ENCODE measurements at places on chromosomes 11 and 22.

GRCh38 chr22:42768385-42769035, 47.8 kb upstream of the A4GALT start:
- DNase-seq, result no peak

DNA sequence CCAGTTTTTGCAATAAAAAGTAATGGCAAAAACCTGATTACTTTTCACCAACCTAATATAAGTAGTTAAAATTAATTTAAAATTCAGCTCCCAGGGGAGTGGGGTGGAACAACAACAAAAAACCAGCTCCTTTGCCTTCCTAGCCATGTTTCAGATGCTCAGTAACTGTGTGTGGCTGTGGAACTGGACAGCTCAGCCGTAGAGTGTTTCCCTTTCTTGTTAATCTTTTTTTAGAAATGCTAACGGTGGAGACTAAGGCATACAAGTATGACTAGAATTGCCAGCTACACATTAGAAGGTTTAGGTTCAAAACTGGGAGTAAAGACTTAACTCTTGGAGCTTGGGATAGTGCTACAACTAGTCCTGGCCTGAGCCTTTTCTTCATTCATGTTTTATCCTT, 45.0 kb downstream of the PPP6R3 start:
- DNase-seq, result peak; percentile 13

DNA sequence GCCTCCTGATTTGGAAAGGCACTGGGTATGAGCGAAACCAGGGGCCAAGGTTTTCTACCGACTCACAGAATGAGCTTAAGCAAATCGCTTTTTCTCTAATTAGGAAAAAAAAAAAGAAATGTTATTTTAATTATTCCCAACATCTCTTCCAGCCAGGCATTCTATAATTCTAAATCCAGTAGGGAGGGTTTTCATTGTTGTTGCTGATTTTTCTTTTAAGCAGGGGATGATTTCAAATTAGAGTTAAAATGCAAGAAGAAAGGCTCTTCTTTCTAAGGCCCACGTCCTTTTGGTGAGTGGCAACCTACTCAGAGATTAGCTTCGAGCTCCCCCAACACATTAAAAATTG, 8.9 kb downstream of the MYH9 start:
- DNase-seq, result no peak

DNA sequence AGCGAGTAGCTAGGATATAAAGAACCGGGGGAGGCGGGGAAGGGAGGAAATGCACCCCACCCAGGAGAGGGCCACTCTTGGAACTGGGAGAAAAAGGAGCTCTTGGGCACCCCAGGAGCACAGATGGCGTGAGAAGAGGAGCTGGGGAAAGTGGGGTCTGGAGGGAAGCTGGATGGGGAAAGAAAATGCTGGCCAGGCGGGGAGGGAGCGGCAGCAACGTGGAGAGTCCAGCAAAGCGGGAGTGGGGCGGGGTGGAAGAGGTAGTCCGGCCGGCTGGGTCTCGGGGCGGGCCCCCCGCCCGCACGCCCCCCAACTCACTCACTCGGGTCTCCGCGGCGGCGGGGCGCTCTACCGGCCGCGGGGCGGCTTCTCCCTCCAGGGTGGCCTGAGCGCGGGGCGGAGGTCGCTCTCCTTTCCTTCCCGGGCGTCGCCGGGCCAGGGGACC, 522 bp downstream of the TOB2 start:
- no peak for DNase-seq

- peak; percentile 55 for DNase-seq
Observed at GRCh38 chr11:128157423-128158298, 429.7 kb downstream of the ETS1 start.

DNA sequence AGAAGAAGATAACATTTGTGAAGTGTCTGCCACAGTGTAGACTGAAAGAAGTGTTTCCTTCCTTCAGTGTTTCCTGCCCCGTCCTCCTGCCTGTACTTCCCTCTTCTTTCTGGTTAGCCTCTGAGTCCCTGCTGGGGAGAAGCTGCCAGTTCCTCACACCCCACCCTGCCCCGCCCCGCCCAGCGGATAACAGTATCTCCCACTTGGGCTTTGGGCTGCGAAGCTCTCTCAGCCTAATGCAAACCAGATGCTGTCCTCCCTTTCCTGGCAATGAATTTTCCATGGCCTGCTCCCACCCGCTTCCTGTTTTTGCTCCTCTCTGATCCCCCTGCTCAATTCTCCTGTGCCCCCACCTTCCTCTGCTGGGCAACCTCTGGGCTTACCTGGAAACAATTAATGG, 5.2 kb upstream of the RAB3IL1 start:
- DNase-seq, result peak; percentile 42

DNA sequence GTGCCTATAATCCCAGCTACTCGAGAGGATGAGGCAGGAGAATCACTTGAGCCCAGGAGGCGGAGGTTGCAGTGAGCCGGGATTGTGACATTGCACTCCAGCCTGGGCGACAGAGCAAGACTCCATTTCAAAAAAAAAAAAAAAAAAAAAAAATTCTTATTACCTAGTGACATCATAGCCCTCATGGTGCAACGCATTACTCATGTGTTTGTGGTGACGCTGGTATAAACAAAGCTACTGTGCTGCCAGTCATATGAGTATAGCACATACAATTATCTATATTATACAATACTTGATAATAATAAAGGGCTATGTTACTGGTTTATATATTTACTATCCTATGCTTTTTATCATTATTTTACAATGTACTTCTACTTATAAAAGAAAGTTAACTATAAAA, 41.2 kb downstream of the OR2AT4 start:
- no peak for DNase-seq

DNA sequence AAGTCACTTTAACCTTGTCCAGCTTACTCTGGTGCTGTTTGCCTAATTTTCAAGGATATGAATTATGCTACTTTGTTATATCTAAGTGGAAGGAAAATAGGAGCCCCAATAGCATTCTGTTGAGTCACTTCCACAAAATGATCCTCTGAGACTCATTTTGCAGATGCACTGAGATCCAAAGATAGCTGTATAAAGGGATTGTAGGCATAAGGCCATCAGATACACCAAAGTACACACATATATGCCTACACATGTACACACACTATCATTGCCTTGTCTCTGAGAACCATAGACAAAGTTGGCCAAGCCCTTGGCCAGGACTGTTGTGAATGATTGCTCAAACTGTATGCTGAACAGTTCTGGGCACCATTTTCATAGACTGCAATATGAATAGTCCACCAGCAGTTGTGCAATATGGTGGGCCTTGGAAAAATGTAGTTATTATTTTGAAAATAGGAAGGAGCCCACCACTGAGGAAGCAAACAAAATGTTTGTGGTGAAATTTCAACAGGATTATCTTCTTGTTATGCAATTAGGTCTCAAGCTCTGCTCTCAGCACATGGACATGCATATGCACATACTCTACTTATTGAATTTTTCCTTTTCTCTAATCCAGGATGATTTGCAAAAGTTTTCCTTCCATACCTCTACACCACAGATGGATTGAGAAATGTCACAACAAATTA, 186.0 kb upstream of the CTSC start:
- no peak for DNase-seq

DNA sequence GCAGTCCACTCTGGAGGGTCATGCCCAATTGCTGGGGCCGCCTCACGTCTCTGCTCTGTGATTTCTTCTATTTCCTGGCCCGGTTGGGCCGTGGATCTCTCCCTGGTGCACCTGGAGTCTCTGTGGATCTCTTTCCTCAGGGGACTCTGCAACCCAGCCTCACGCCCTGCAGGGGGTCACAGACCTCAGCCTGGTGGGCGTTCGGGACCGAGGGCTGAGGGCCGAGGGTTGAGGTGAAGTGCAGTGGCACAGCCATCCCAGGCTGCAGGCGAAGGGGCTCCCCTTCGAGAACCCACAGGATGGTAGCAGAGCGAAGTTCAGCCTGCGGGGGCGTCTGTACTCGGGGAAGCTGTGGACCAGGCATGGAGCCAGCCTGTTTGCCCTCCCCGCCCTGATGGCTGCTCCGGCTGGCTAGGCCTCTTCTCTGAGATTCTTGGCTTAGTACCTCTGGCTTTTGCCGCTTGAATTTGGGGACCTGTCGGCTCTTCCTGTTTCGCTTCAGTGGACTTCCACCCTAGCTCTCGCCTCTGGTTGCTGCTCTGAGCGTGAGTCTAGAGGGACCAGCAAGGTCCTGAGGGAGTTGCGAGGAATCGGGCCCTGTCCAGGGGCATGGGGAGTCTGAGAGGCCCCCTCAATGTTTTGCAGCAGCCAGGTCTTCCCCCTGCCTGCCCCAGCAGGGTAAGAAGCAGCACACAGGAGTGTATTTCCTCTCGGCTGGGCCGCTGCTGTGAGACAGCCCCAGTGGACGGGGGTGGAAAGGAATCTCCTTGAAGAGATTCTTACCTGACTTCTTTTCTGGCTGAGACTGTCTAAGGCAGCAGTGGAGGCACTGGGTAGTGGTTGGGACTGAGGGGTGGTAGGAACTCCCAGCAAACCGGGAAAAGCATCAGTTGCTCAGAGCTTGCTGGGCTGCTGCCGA, 140.8 kb downstream of the TBC1D22A start:
- no peak for DNase-seq

GRCh38 chr11:8265681-8266241, 2.1 kb upstream of the LMO1 start:
- DNase-seq, result no peak

DNA sequence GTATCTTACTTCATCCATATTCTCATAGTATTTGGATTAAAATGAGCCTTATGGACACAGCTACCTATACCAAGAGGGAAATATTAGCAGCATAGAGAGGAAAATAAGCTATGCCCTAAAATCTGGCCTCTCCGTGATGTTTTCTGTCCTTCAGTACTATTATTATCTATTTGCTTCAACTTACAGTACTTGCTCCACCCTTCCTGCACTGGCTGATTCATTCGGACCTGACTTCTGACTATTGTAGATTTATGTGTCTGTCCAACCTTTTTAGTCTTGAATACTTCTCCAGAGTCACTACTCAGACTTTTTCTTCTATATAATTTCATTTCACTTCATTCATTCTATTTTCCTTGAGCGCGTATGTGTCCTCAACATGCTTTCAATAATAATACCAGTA, 45.1 kb upstream of the SESN3 start:
- no peak for DNase-seq

GRCh38 chr11:44950625-44951476, at the start of gene TP53I11:
Gene TP53I11, minus strand, starts transcription at chr11:44950883. Its CDS starts 12,548 bp downstream, at chr11:44938335.
- no peak for DNase-seq

GRCh38 chr11:10667521-10667885, 26.1 kb downstream of the IRAG1 start:
- DNase-seq, result peak; percentile 42

DNA sequence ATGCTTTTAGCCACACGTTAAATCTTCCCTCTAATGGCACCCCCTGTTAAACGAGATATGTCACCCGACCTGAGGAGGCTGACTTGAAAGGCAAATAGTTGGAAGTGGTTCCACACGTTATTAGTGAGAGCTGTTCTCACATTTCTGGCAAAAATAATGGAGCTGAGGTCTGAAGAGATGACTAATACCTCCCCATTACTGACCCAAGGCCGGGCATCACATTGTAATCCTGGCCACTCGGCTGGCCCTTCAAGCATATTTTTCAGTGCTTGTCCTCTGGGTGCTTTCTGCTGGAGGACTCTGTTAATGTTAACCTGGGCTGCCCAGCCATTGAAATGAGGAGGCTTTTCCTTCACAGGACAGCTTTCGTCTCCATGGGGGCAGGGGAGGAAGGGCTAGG, 260.0 kb upstream of the CADM1 start:
- peak; percentile 8 for DNase-seq

- no peak for DNase-seq
Observed at GRCh38 chr11:125591649-125592304, 875 bp upstream of the STT3A start.

DNA sequence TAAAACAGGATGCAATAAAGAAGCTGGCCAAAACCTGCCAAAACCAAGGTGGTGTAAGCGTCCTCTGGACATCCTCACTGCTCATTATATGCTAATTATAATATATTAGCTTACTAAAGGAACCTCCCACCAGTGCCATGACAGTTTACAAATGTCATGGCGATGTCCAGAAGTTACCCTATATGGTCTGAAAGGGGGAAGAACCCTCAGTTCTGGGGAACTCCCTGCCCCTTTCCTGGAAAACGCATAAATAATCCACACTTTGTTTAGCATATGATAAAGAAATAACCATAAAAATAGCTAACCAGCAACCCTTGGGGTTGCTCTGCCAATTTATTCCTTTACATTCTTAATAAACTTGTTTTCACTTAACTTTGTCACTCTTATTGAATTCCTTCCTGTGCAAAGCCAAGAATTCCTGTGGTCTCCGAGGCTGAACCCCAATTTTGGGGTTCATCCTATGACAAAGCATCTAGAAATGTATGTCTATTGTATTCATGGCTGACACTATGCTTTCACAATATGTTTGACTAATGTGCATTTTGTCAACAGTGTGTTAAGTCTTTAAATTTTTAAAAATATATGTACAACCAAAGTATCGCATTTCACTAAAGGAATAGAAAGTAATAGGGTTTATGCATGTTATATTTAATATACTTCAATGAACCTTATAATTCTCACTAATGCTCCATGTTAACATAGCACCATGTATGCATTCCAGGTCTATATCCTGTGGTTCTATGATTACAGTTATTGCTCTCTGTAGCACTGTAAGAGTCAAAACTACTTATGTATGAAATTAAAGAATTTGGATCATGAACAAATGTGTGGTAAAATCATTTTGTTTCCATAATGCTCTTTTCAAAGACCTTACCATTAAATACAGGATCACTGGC, 25.1 kb downstream of the LGR4 start:
- no peak for DNase-seq

- DNase-seq, result no peak
Observed at GRCh38 chr22:25874327-25874726, 132.3 kb downstream of the MYO18B start.

GRCh38 chr22:17703811-17704210, 65.3 kb downstream of the BCL2L13 start:
- DNase-seq, result no peak

- no peak for DNase-seq
Observed at GRCh38 chr11:122305426-122306320, 189.7 kb upstream of the BLID start.

DNA sequence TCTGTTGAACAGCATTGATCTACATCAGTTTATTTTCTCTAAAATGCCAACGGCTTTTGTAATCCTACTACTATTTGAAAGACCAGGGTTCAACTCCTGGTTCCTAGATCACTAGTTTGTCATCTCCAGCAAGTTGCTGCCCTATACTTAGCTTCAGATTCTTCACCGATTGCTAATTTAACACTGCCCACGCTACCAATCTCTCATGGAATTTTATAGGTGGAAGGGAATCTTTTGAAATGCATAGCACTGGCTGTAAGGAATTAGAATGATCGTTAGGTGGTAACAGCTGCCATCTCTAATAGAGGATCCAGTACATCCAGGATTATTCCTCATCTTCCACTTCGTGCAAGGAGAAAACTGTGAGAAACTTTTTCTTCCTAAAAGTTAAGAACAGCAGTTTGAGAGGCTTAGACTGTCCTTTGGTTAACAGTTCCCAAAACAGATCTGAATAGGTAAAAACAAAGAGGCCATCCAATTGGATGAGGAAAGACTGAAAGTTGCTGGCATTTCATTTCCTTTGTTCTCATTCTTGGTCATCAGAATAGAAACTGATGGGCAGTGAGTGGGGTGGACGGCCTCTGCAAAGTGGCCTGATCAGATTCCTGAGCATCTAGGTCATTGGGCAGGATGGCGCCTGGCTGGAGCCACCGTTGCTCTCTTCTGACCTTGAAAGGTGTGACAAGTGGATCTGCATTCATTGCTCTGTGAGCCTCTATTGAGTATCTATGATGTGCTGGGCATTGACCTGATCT, 236.3 kb upstream of the SORL1-AS1 start:
- DNase-seq, result no peak

GRCh38 chr11:122634501-122634900, 21.0 kb upstream of the UBASH3B start:
- no peak for DNase-seq
